ENCODE measurements at places on chromosomes 5 and 9.

DNA sequence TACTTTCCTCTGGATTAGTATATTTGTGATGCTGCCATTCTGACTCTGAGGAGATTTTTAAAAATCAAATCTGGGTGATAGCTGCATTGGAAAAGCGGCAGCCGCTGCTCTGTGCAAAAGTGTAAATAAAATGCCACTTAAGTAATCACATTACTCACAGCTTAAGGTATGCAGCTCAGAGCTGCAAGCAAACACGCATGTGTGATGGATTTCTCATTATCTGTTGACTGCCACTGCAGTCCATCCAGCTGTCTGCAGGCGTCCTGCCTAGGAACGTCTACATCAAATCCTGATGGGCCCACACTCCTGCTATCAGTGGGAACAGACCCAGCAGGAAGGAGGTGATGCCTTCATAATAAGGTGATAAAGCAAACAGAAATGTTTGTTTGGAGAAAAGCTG is 216.9 kb downstream of the SPOCK1 start:
- no peak for DNase-seq

DNA sequence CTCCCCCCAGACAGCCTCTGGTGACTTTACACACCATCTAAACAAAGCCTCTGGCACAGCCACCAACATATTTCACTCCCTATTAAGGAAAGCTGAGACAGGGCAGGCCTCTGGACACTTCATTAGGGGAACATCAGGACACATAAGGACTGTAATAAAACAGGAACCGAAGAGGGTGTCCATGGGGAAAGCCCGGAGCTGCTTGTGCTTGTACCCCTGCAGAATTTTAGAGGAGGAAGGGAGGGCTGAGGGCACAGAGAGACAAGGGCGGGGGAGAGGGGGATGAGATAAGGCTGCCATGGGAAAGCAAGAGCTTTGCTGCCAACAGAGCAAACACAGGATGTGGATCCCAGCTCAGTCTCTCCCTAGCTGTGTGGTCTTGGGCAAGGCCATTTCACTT is 138.4 kb downstream of the ASTN2 start:
- no peak for DNase-seq

- no peak for DNase-seq
Observed at GRCh38 chr9:136645352-136645902, 17.3 kb upstream of the EGFL7 start.

- no peak for DNase-seq
Observed at GRCh38 chr5:113231653-113232000, 203.2 kb downstream of the TSSK1B start.

DNA sequence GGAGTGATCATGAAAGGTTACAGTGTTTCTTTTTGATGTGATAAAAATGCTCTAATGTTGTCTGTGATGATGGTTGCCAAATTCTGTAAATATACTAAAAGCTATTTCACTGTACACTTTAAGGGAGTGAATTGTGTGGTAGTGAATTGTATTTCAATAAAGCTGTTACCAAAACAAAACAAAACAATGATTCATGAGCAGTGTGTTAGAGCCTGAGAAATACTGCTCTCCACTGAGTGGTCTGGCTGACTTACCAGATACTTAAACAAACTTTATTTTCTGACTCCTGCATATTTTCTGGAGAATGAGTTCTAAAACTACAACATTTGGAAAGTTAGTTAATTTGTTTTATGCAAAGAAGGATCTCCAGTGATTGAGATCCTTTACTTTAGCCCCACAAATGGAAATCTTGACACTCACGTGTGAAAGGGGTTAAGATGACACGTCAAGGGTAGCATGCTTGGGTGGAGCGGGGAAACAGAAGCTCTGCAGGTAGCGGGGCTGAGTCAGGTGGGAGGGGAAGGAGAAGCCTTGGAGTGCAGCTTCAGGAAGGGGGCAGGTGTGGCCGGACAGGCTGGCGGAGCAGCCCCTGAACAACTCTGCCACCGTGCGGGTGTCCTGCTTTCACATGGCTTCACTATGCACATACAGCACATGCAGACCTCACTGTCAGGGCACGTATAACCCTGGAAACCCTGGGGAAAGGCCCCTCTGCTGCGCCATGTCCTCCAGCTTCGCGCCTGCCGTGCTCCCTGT is 256.7 kb downstream of the IRX1 start:
- no peak for DNase-seq

GRCh38 chr5:128528126-128528525 is 9.9 kb downstream of the FBN2 start:
- no peak for DNase-seq

DNA sequence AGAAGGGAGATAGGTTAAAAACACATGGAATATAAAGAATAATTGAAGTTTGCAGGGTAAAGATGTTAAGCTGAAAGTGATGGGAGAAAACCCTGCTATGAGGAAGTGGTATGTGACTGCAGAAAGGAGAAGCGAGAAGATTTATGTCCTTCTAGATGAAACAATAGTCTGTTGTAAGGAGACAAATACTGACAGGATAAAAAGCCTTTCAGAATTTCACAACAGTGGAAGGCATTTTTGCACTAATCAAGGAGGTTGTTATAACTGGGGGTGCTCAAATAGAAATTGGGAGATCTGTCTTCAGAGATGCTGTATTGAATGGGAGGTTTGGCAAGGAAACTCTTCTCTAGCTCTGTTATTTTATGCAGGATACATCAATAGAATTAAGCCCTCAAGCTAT is 69.6 kb downstream of the NMUR2 start:
- DNase-seq: no peak
